ENCODE measurements at places on chromosomes 3 and 15.
A peak's percentile ranks its signal among the peaks of the same experiment; 100 is the strongest.

DNA sequence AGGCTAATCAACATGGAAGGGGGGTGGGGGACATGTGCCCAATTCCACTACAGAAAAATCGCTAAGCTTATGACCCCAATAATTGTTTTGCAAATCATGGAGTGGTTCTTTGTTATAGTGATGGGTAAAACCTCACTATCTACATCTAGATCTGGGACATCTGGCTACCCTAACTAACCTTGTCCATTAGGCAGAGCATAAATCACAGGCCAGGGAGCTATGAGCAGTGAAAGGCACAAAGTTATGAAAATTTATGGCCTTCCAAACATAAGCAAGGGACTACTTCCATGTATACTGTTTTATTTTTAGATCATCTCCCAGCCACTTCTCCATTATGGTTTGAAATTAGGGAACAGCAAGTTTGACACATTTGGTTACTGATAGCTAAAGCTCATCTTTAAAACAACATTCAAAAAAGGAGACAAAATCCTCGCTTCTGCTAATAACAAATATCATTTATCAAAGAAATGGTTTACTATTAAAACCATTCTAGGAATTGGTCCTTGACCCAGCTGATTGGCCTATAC lies 78.3 kb downstream of the RSL24D1 start:
- DNase-seq = no peak

DNA sequence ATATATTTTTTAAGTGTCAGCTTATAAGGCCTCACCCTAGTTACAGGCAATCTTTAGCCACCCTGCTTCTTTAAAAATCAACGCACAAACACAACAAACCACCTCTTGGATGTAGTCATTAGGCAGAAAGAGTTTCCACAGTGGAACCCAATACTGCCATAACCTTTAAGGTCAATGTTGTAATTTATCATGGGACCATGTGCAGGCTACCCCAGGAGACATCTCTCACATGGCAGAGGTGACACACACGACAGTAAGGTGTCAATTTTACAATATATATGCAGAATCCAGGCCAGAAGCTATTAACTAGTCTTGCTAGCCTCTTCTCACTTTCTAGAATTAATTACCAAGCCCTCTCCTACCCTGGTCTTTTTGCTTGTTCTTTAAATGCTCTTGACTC lies 336.5 kb downstream of the MAGI1 start:
- no peak for DNase-seq

DNA sequence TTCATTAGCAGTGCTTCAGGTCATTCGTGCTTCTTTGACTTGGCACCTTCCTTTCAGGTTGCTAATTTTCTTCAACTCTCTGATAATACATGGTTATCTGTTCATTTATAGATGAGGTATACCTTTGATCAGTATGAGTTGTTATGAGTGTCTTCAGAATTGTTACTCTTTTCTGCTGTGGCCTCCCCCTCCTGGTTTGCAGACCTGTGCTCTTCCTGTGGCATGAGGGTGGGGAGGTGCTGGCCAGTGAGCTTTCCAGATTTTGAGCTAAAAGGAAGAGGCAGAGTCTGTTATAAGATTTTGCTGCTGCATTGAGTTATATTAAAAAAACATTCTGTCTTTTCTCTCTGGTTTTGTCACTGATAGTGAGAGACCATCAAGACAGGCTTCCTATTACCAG lies 30.8 kb upstream of the GOLGA6L9 start:
- no peak for DNase-seq

DNA sequence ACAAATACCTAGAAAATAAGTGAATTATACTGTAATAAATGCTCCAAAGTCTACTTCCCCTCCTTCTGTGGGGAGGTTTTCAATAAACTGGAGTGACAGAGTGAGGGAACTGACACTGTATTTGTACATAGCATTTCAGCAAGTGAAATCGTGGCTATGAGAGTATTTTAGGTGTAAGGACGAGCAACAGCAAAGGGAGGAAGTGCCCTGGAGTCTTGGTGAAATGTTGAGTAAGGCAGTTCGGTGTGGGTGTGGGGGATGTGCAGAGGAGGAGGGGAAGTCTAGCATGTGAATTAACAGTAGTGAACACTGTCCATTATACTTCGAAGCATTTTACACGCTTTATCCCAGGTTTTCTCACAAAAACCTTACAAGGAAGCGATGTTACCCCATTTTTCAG lies 18.1 kb upstream of the P2RY13 start:
- no peak for DNase-seq

DNA sequence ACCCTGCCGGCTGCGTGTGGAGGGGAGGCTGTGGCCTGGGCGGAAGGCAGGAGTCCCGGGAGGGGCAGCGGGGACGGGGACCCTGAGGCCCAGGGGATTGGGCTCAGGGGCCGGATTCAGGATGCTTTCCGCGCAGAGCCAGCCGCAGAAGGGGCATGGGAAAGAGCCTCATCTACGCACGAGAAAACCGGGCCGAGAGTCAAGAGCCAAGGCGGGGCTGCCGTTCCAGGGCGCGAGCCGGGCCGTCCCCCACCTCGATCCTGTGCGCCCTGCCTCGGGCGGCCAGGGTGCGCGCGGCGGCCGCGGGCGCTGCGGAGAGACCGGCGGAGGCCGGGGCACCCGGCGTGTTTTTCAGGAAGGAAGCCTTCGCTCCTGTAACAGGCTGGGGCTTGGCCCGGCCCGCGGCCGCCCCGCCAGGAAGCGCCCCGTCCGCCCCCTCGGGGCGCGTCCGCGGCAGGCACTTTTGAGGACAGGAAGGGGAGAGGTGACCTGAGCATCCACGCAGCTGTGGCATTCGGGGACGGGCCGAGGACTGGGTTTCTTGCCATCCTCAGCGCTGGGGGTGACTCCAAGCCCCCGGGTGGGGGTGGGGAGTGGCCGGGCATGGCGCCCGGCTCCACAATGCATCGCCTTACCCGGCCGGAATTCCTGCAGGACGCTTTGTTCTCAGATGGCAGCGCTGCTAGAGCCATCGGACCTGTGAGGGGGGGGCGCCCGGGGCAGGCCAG lies 62.3 kb upstream of the GATA2 start:
- DNase-seq = no peak

- DNase-seq = peak; percentile 34
Measured at GRCh38 chr3:11835028-11835639, 11.6 kb downstream of the TAMM41 start.

GRCh38 chr3:43372809-43373559 lies 86.6 kb downstream of the SNRK start:
- DNase-seq = no peak

GRCh38 chr3:194602669-194603171 lies 30.5 kb downstream of the TMEM44 start:
- DNase-seq = no peak

- peak; percentile 30 for DNase-seq
Measured at GRCh38 chr15:56948000-56948763, 29.7 kb downstream of the TCF12 start.

DNA sequence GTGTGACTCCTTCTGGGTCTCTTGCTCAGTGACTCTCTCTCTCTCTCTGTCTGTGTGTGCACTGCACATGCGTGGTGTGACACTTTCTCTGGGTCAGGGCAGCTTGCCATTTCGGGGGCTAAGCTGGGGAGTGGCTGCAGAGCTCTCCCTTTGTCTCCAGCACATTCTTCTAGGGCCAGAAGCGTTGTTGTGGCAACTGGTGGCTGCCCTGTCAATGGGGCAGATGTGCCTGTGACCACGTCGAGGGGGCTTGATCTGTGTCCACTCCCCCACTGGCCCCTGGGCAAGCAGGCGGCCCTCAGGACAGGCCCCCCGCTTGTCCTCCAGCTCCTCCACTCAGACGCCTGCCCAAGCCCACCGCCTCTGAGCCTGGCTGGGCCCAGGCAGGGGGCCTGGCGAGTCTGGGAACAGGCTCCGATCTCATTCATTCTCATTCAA lies 67.8 kb downstream of the WNT7A start:
- DNase-seq = no peak

GRCh38 chr3:58580826-58581327 lies 3.7 kb upstream of the FAM107A start:
- peak; percentile 24 for DNase-seq

DNA sequence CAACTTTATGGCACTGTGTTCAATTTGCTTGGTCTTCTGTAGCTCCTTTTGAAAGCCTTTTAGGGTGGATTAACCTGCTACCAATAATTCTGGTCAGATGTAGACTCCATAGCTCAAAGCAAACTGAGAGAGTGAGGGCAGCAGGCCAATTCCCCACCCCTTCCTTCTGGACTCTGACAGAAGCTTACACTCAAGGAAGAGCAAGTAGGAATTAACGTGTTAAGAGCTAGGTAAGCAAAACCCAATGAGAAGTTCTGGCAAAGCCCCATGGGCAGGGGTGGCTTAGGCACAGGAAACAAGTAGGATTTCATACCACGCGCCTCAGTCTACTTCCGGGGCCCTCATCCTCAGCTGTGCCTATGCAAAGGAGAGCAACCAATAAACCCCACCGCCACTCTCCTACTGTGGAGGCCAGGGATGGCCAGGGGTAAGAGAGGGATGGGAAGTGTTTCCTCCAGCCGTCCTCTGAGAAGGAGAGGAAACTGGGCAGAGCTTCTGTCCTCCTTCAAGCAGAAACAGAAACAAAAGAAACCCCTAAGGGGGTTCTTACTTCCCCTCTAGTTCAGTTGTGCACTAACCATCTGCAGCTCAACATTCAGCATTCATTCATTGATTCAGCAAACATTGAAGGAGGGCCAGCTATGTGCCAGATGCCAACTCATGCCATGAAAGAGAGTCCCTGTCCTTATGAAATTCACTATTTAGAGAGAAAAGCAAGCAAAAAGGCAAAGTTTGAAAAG lies 12.6 kb downstream of the CCR5 start:
- no peak for DNase-seq

GRCh38 chr15:39787479-39787878 lies 4.8 kb upstream of the FSIP1 start:
- no peak for DNase-seq

DNA sequence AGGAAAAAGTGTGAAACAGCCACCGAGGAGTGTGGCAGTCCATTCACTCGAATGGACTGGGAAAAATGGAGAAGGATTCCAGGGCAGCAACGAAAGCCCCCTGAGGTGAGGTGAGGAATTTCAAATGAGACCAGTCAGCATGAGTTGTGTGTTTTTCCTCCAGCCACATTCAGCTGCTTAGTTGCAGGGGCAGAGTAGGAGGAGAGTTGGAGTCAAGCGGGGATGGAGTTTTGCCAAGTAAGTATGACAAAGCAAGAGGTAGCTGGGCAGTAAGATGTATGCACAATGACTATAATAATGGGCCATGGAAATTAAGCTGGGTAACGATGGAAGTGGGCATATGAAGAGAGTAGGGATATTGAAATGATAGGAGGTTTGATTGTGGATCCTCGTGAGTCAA lies 64.4 kb downstream of the CCDC54 start:
- no peak for DNase-seq

DNA sequence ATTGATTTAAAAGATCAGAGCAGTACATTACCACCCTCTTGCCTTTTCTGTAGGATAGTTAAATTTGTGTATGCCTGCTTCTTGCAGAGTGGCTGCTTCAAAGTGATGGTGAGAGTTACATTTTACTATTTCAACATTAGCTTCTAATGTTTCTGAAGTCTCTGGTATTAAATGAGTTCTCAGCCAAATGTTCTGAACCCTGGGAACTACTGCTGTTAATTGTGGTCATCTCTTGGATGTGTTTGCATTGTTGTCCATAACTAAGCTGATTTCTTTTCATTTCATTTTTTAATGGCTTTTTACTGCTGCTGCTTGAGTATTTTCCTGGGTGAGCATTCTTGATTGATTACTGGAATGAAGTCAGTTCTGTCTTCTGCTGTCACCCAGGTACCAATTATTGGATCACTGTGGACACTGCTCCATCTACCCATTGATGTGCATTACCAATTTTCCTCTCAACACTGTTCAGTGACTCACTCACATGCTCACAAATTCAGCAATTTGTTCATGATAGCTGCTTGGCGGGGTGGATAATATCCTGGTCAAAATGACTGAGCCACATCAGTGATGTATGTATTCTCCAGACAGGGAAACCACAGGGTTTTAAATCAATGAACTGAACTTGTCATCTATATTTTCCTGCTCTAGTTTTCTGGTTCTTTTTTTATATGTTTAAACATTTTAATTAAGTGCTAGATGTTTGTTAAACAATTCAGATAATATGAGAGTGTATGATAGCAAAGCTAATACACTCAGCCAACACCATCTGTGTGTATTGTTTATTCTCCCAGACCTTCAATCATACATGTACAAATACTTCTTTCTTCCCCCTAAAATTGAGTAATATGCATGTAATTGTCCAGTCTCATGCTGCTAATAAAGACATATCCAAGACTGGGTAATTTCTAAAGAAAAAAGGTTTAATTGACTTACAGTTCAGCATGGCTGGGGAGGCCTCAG lies 587.6 kb downstream of the RSL24D1 start:
- DNase-seq = no peak

- DNase-seq = peak; percentile 46
Measured at GRCh38 chr3:124498891-124499290, 231.4 kb upstream of the UMPS start.

GRCh38 chr3:114709102-114709501 lies 415.3 kb downstream of the TIGIT start:
- peak; percentile 85 for DNase-seq

GRCh38 chr15:48001393-48002039 lies 119.3 kb upstream of the SLC24A5 start:
- no peak for DNase-seq

- DNase-seq = peak; percentile 22
Measured at GRCh38 chr15:80856809-80857377, 77.7 kb downstream of the CEMIP start.

Measured in epithelial cell of esophagus (primary cell).